ENCODE measurements at places on chromosomes 13 and 19.

DNA sequence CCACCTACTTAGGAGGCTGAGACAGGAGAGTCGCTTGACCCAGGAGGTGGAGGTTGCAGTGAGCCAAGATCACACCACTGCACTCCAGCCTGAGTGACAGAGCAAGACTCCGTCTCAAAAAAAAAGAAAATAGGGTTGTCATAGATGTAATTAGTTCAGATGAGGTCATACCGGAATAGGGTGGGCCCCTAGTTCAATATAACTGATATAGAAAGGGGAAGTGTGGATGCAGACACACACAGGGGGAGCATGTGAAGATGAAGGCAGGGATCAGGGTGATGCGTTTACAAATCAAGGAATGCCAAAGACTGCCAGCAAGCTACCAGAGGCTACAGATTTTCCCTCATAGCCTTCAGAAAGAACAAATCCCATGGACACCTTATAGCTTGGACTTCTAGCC is 24.3 kb upstream of the EEF1AKMT1 start:
- DNase-seq: no peak

GRCh38 chr19:48296963-48297734 is 27.3 kb downstream of the ZNF114 start:
- DNase-seq: no peak

DNA sequence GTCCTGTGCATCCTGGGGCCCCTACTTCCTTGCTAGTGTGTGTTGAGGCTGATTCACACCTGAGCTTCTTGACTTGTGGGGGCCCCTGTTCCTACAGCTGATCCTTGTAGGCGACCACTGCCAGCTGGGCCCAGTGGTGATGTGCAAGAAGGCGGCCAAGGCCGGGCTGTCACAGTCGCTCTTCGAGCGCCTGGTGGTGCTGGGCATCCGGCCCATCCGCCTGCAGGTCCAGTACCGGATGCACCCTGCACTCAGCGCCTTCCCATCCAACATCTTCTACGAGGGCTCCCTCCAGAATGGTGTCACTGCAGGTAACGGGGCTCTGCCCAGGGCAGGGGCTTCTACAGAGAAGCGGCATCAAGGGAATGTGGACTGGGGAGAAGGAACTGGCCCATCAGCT is 25.5 kb downstream of the UPF1 start:
- DNase-seq: no peak

DNA sequence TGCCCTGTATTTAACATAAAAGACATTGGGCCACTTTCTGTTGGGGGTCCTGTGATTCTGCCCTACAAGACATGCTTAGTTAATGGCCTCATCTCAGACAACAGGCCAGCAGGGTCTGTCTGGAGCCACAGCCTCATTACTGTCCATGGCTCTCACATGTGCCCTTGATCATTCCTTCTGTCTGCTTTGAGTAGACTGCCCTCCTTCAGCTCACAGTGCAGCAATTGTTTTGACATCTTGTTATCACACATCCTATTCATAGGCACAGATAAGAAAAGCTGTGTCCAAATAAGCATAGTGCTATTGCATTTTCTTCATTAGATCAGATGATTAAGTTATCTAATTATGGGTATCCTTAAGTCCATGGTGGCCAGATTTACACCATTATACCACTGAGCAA is 127.9 kb downstream of the KCTD12 start:
- no peak for DNase-seq

GRCh38 chr13:79401259-79402070 is 4.6 kb downstream of the RBM26 start:
- DNase-seq: no peak

Measured in midbrain (tissue), 1 donor.